Mesothelial cell of epicardium (in vitro differentiated cells): ENCODE measurements at places on chromosomes 3 and 15.

DNA sequence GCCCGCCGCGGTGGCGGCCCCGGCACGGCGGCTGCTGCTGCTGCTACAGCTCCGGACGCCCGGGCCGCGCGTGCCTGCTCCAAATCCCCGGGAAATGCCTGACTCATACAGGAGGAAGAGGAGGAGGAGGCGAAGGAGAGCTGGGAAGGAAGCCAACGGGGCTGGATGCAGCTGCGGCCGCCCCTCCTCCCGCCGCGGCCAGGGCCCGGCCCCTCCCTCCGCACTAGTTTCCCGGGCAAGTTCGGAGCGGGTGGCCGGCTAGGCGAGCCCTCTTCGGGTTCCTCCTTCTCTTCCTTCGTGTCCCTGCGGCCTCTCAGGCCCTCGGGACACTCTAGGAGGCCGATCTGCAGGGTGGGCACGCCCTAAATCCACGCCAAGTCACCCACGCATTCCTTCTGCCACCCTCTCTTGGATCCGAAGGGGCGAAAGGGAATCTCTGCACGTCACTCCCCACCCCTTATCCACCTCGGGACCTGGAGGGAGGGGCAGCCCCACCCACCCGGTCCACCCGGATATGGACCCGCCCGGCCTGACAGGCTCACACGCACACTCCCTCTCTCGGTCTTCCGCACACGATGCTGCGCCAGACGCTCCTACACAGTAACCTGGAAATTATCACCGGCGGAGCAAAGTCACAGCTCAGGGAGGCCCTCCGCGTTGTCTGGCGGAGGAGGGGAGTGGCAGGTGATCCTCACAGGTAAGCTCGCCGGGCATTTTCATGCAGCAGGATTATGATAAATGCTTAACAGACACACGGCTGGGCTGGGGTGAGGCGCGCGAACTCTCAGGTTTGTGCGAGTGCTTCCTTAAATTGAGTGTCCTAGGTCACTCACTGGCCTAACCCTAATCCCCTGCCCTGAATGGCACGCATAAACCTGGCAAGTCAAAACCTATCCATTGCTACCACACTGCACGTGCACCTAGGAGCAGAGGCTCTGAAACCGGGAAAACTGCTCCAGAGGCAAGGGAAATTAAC lies at the start of the genes OSBPL10 and ZNF860:
TSS of gene OSBPL10 (minus strand) at position 57 of the 976 bp plus-strand sequence. CDS start 83 bp downstream, outside the sequence.
TSS of gene ZNF860 (plus strand) at position 545 of the 976 bp plus-strand sequence. CDS start 7,330 bp downstream, outside the sequence.
- peak; percentile 55 for DNase-seq

DNA sequence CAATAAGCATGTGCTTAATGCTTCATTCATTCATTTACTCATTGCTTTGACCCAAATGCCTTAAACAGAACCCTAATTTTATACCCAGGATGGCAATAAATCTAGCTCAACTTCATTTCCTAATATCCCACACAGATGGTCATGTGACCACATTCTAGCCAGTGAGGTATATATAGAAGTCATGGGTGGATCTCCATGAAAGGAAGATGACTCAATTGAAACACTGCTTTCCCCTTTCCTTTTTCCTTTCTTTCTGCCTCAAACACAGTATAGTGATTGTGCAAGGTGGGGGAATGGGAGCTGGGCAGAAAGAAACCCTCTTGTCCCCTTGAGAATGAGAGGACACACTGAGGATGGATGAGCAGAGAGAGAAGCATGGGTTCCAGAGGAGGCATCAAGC lies 183.5 kb upstream of the PRICKLE2 start:
- DNase-seq = no peak

- no peak for DNase-seq
Observed at GRCh38 chr3:46549408-46549904, 16.6 kb downstream of the LRRC2 start.

- no peak for DNase-seq
Observed at GRCh38 chr3:40192628-40193027, 116.9 kb upstream of the EIF1B start.

- DNase-seq = no peak
Observed at GRCh38 chr3:2172561-2173171, 74.0 kb downstream of the CNTN4 start.

- DNase-seq = no peak
Observed at GRCh38 chr3:131711114-131711768, 208.5 kb upstream of the MRPL3 start.

DNA sequence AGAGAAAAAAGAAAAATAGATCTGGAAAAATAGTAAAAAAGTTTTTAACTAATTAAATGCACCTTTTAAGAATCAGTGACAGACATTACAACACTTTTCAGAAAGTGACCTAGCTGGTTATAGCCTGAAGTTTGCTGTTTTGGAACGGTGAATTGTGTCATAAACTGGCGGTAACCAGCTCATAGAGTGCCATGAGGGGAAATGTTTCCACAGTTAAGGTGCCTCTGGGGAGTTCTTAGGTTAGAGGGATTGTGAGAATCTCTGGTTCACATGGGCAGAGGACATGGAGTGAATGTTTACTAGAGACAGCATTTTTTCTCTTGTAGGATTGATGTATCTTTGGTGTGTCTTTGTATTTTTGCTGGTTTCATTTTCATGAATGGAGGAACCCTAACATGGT lies 2.8 kb downstream of the TBC1D23 start:
- DNase-seq = no peak

- DNase-seq = no peak
Observed at GRCh38 chr15:83144771-83145170, 37.3 kb downstream of the TM6SF1 start.

DNA sequence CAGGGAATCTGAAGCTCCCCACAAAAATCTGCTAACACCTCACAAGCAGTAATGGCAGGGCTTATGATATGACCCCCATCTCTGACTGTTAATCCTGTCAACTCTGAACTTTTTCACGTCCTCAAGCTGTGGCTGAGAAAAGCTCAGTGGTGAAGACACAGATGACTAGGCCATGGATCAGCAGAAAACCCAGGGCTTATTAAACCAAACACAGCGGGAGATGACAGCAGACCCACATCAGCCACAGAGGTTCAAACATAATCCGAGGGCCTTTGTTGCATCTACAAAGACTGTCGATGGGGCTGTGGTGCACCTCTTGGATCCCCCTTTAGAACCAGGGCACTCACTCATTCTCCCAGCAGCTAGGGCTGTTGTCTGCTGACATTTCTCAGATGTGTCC lies 50.4 kb downstream of the GLB1 start:
- no peak for DNase-seq

DNA sequence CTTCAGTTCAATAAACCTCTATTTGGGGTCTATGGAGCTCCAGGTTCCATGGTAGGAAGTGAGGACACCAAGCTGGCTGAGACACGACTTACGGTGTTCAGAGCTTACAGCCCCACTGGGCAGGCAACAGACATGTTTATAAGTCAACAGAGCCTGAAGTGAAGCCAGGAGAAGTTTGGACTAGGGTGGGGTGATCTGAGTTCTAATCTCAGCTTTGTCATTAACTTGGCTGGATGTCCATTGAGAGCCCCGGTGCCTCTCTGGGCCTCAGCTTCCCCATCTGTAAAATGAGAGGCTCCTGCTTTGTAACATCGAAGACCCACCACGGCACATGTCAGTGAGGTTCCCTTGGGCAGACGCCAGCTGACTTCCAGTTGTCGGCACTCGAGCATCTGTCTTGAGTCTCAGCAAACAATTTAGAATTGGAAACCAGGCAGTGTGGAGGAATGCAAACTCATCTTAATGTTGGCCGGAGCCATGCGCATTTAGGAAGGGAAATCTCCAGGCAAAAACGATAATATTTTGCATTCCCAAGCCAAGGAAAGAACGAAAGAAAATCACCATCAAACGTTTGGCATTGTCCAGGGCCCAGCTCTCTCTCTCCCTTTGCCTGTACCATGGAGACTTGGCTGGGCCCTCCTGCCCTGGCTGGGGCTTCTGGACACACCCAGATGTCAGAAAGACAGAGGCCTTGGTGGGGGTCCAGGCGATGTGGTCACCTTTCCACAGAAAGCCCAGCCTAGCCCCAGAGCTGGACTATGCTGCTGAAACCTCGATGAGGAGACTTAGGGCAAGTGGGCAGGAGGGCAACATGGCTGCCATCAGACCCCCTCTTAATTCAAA lies 18.4 kb downstream of the ITGA11 start:
- DNase-seq = no peak

DNA sequence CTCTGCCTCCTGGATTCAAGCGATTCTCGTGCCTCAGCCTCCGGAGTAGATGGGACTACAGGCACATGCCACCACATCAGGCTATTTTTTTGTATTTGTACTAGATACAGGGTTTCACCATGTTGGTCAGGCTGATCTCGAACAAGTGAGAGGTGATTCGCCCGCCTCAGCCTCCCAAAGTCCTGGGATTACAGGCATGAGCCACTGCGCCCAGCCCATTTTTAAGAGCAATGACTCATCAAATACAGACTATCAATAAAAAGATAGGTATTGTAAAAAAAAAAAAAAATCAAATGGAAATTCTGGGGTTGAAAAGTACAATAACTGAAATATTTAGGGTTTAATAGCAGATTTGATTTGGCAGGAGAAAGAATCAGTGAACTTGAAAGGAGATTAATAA lies 129.0 kb downstream of the TJP1 start:
- DNase-seq = no peak

DNA sequence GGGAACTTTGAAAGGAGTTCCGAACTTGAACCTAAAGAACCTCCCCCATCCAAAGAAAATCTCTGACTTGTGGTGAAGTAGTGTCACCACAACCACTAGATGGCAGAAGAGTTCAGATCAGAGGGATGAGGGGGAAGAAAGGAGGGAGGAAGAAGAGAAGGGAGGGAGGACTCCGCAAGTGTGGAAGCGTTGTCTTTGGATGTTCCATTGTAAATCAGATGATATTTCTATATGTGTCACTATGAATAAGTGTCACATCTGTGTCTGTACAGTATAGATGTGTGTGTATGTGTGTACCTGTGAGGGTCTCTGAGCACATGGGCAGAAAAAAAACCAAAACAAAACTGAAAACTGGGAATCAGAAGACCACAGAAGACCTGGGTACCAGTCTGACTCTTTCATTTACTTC lies 16.9 kb downstream of the SLC24A1 start:
- DNase-seq = no peak

GRCh38 chr3:160010578-160010977 lies 21.9 kb downstream of the IL12A start:
- no peak for DNase-seq

DNA sequence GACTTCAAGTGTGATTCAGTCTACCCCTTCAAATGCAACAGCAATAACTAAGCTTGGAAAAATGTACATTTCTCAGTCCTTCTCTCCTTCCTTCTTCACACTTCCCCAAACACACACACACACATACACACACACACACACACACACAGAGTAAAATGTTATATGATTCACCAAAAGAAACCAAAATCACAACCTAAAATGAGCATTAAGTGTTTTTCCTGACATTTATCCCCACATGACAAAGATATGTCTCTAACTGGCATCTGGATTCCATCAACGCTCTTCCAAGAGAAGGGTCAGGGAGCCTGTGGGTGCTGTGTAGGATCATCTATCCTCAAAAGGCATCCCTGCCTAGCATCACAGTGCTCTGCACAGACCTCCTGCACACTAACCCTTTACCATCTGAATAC lies 21.0 kb downstream of the PDZRN3 start:
- no peak for DNase-seq

GRCh38 chr3:13009132-13009945 lies 63.9 kb downstream of the IQSEC1 start:
- no peak for DNase-seq

- DNase-seq = peak; percentile 54
Observed at GRCh38 chr15:71357321-71357732, 242.1 kb downstream of the THSD4 start.

GRCh38 chr15:79724804-79725203 lies 172.0 kb downstream of the MTHFS start:
- no peak for DNase-seq

DNA sequence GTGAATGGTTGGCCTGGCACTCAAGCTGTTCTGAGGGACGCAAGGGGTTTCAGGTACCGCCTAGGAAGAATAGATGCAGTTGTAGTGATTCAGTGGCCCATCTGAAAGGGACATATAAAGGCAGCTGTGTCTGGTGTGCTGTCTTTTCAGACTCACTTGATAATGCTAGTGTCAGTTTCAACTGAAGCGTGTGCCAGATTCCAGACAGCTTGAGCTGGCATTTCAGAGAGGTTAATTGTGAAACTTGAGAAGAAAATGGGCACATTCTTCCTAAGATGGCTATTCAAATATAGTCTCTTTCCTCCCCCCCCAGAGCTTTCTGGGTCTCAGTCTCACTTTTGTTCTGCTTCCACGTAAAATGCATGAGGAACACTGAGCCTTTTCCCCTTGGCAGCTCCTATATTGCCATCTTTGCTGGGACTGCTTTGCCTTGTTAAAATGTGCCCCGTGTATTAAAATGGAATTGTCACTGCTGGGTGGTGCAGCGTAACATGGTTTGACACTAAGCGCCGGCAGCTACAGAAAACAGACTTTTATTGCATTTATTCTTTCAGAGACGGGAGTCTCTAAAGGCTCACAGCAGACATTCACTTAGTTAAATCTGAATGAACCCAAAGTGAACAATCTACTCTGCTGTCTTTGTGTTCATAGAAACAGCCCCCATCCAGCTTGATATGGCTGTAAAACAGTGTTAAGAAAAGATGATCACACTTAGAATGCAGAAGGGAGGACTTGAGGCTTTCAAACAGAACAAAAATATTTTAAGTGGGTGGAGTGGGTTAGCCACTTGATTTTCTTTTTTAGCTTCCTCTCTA lies 478.7 kb downstream of the RBMS3 start:
- DNase-seq = no peak

DNA sequence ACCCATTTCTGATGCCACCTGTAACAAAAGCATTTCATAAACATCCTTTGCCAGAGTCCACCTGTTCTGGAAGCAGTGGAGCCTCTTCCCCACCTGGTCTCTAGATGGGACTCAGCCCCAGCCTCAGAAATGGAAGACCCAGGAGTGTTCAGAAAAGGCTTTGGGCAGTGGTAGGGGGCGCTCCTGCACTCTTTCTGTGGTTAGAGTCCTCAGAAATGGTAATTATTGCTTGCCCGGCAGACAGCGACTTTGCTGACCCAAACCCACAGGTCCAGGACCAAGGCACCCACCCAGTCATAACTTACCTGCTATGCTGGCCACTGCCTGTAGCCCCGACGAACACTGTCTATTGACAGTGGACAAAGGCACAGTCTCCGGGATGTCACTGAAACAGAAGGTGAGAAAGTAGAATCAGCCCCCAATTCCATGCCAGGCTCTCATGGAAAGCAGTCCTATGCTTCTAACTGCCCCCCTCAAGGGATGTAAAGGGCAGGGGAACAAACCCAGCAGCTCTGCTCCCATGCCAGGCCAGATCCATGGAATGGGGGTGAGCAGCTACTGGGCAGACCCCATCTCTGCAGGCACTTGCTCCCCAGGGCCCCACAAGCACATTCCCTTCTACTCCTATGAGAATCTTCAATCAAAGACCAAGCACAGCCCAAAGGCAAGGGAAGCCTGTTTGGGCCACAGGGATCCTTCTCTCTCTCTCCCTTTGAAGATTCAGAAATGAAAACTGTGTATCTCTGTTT lies 5.1 kb downstream of the ACAA1 start:
- DNase-seq = no peak

DNA sequence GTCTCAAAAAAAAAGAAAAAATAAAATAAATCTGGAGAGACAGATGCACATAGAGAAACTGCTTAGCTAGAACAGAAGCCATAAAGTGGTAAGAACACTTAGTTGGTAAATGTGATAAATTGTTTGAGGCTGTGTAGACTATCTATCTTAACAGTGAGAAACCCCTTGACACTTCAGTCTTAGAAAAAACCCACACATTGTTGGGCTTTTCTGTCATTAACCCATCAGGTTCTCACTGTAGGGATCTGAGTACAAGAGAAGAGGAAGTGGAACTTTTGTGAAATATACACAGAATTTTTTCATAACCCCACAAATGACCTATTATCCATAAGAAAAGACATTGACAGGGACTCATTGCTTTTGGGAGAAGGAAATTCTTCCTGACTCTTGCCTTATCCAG lies 24.4 kb downstream of the TP63 start:
- DNase-seq = no peak
